ENCODE measurements at places on chromosomes 5 and 9. TPM values are rescaled to one million over a fixed set of nuclear protein-coding genes. Genes with fewer than 3 reads are reported as not detected.

DNA sequence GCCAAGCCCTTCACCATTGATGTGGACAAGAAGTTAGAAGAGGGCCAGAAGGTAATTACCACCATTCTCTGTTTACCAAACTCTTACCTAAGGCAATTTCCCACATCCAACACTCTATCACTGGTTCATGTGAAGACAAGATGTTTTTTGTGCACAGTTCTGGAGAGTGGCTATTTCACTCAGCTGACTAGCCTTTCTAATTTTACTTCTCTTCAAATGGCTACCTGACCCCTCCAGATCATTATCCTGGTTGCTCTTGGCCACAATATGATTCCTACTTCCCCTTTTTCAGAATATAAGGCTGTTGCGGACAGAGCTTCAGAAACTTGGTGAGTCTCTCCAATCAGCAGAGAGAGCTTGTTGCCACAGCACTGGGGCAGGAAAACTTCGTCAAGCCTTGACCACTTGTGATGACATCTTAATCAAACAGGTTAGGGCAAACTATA, 7.1 kb downstream of the KIF20A start:
- DNase-seq = no peak

DNA sequence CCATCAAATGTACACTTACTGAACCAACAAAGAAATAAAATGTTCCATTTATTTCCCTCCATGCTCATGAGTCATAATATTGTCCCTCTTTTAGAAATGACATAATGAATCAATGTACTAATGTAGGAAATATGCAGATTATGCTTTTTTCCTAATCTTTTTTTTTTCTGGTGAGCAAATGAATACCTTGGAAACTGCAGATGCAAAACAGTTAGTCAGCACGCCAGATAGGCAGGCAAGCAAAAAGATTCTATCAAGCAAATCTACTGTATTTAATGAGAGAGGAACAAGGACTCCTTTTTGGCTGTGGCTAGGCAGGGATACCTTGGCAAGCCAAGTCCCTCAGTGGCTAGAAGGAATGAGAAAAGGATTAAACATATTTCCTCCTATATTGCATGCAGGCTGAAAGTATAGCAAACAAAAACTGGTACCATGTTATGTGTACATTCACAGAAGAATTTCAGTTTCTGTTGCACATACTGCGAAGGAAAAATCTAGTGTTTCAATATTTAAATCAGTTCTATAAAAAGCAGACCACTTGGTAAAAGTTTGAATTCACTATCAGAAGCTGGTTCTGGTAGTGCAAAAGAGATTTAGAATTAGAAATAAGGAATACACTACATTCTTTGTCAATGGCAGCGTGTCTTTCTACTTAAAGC, 605.4 kb downstream of the TLE1 start:
- DNase-seq = peak; percentile 5

DNA sequence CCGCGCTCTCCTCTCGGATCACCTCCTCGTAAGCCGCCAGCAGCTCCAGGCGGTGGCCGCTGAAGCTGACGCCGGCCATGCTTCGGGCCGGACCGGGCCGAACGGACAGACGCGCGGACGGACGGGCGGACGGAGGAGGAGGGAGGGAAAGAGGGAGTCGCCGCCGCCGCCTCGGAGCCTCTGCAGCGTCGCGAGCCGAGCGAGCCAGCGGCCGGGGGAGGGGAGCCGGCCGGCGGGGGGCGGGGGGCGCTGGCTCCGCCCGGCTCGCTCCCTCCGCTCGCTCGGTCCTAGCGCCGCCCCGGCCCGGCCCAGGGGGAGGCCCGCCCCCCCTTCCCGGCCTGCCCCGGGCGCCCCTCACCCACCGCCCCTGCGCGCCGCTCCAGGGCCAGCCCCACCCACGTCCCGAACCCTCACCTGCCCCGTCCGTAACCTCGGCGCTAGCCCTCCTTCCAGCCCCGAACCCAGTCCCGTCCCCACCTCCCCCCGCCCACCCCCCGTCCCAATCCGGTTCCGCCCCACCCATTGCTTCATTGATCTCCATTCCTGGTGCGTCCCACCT, at the start of gene DBN1:
Gene DBN1 (minus strand): TSS at position 192 of the 559 bp plus-strand sequence. CDS start 113 bp downstream, at position 79.
- peak; percentile 30 for DNase-seq

DNA sequence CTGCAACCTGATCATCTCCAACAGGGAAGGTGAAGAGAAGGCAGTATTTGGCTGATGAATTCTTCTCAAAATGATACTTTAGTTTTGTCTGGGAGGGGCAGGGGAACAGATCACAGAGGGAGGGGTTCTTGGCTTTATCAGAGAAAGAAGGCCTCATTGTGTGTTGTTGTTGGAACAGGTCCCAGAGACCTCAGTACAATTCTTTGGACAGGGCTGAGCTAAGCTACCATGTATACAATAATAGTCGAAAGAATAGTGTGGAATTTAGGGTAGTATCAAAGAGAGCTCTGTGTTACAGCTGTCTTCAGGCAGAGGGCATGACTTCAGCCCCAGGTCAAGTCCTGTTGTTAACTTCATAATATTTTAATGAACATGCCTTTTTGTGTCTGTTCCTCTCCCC, 39.9 kb downstream of the ARHGAP26 start:
- DNase-seq = peak; percentile 71

- no peak for DNase-seq
Measured at GRCh38 chr9:25602400-25603044, 75.7 kb downstream of the TUSC1 start.

DNA sequence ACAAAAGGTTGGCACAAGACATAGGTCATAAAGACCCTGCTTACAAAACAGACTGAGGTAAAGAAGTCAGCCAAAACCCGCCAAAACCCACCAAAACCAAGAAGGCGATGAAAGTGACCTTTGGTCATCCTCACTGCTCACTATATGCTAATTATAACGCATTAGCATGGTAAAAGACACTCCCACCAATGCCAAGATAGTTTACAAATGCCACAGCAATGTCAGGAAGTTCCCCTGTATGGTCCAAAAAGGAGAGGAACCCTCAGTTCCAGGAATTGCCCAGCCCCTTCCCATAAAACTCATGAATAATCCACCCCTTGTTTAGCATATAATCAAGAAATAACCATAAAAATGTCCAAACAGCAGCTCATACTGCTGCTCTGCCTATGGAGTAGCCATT, 27.7 kb downstream of the MLLT3 start:
- DNase-seq = no peak

GRCh38 chr9:84169240-84169639, 171.3 kb downstream of the SLC28A3 start:
- DNase-seq = no peak

DNA sequence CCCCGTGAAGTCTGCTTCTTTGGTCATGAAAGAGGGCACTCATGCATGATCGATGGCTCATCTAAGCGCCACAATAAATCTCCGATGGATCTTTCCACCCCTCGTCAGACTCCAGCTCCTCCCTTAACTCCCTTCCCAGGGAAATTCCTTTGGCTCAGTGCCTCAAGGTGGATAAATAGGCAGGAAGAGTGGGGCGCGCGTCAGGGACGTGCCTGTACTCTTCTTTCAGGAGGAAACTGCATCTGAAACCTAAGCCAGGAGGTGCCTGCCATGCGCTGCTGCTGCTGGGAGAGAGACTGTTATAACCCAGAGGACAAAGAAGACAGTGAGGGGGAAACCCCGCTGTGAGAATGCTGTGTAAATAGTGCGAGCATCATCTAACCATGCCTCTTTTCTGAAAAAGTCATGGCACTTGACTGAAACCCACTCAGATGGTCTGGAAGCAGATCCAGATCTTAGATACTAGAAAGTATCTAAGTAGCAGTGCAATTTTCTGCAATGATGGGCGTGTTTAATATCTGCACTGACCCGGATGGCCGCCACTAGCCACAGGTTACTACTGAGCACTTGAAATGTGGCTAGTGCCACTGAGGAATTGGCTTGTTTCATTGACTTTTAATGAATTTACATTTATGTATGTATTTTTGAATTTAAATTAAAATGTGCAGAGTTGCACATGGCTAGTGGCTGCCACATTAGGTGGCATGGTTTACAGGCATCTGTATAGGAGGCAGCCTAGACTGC, 120.3 kb upstream of the BASP1 start:
- no peak for DNase-seq

- DNase-seq = peak; percentile 65
Measured at GRCh38 chr5:126339215-126339805, 83.9 kb upstream of the GRAMD2B start.

- DNase-seq = no peak
Measured at GRCh38 chr5:107704681-107705401, 34.1 kb upstream of the EFNA5 start.

GRCh38 chr5:77379558-77380061, 112.5 kb downstream of the WDR41 start:
- DNase-seq = no peak

- no peak for DNase-seq
Measured at GRCh38 chr5:137431051-137431450, 68.1 kb downstream of the SPOCK1 start.

GRCh38 chr5:1633605-1634336, 110.0 kb upstream of the LPCAT1 start:
- peak; percentile 26 for DNase-seq

GRCh38 chr5:33936004-33936380, 194 bp upstream of the RXFP3 start:
- DNase-seq = peak; percentile 46

DNA sequence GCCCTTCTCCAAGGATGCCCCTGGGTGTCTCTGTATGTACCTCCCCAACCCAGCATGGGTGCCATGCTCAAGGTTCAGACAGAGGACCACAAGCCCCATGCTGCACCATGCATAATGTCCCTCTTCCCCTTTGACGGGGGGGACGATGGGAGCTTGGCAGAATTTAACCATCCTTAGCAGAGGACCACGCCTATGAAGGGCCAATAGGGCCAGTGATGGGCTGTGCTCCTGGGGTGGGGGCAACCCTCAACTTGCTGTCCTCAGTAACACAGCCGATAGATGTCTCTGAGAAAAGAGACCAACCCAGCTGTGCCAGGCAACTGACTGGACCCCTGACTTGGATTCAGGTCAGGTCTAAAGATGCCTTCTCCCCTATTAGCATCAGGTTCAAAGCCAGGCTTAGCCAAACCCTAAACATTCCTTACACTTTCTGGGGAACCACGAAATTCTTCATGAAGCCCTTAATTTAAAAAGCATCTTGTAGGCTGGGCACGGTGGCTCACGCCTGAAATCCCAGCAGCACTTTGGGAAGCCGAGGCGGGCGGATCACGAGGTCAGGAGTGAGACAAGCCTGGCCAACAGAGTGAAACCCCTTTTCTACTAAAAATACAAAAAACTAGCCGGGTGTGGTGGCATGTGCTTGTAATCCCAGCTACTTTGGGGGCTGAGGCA, 20.7 kb upstream of the JADE2 start:
- no peak for DNase-seq

DNA sequence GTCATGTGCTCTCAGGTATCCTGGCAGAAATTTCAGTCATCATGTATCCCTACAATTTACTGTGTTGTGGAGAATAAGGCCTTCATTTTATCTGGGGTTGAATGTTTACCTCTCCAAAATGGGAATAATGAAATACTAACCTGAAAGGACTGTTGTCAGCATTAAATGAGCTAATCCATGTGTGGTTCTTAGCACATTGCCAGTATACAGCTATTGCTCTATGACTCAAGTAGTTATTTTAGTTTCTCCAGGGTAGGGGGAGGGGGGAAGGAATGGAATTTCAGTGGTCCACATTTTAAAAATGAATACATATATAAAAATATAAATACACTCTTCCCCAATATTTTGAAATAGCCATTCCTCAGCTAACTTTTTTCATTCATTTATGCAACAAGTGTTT, 3.5 kb downstream of the PAM start:
- no peak for DNase-seq

- no peak for DNase-seq
Measured at GRCh38 chr9:115022760-115023434, 92.5 kb upstream of the TNFSF8 start.

DNA sequence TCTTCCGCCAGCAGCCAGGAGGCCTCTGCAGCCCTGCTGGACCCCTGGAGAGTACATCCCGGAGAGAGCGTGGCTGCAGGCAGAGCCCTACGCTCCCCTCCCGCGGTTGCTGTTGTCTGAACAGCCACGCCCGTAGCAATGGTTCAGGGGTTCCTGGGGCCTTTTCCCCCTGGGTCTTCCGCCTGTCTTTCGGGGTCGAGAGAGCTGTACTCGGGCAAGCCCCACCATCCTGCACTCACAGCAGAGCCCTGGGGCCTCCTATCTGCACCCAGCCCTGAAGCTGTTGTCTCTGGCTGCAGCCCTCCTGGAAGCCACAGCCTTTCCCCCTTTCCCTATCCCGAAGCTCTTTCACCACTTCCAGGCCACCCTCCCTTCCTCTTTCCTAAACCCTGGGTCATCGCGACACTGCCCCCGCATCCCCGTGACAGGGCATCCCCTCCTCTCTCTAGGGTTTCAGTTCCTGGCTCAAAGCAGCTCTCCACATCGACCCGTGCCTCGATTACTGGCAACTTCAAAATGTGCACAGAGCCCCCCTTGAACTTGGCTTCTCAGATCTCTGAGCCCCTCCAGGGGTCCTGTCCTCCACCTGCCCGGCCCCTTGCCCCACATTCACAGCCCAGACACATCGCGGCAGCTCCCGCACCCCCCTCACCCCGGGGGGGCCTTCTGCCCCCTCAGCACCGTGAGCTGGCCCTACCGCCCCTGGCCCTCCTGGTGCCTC, 43.9 kb upstream of the CEP72 start:
- DNase-seq = no peak

GRCh38 chr5:140632366-140633020, 482 bp downstream of the CD14 start:
- DNase-seq = peak; percentile 67

DNA sequence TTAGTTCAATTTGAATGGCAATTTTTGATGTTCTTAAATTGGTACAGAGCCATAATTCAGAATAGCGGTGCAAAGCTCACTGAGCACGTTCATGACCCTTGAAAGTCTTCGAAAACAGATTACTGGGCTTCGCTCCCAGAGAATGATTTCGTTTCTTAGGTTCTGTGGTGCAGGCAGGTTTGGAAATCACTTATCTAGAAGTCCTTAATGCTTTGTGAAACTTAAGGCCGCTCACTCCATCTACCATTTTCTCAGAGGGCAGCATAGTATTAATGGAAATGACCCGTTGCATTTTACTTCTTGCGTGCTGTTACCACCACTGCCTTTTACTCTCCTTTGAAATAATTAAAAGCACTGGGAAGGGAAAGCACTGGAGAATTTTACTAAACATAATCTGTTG, 2.9 kb upstream of the MAT2B start:
- DNase-seq = no peak

DNA sequence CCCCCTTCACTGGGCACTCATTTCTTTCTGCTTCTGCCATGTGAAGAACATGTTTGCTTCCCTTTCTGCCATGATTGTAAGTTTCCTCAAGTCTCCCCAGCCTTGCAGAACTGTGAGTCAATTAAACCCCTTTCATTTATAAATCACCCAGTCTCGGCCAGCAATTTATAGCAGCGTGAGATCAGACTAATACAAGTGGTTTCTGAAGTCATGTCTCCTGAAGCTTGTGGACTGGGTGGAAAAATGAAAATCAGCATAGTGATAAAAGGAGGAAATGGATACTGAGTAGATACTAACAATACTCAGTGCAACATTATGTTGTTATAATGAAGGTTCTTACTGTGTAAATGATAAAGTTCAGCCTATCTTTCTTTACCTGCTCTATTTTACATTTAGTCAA, 35.1 kb downstream of the NNT start:
- no peak for DNase-seq

- no peak for DNase-seq
Measured at GRCh38 chr9:16106021-16106571, 553.3 kb downstream of the CCDC171 start.

Gene TICAM2
- 3.5 TPM for total RNA-seq

Gene POLR3G
- 15.0 TPM for total RNA-seq

Gene KCNMB1
- 0.29 TPM for total RNA-seq

Gene PCDHGA1
- 0.22 TPM for total RNA-seq

Gene EGR1
- 5.5 TPM for total RNA-seq

Data from endothelial cell of umbilical vein (primary cell).